ENCODE measurements at places on chromosomes 6 and 20.
A peak's percentile ranks its signal among the peaks of the same experiment; 100 is the strongest.

- DNase-seq = peak; percentile 58
Observed at GRCh38 chr6:81751388-81752083, 945 bp downstream of the TENT5A start.

DNA sequence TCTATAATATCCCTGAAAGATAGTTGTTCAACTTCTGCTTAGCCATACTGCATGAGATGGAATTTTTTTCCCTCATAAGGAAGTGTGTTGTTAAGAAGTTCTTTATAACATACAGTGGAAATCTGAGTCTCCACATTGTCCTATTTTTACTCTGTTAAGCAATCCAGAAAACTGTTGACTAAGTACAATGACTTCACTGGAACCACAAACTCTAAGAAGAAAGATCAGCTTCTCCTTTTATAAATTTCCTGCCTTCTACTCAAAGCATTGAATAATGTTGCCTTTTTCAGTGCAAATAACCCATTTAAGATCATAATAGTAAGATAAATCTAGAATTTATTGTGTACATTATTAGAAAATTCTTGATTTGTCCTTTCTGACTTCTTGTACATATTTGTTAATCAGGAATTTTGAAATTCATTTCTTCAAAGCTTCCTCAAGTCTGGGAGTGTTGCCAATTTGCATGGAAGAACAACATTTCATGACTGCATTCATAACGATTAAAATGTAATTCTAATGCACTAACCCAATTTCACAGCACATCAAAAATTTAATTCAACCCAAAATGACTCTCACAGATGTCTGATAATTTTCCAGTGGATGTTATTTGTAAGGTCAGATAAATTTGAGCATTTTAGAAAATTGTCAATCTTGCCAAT lies 45.6 kb upstream of the ANKEF1 start:
- peak; percentile 28 for DNase-seq

- no peak for DNase-seq
Observed at GRCh38 chr20:50146732-50147662, 6.5 kb downstream of the PEDS1 start.

DNA sequence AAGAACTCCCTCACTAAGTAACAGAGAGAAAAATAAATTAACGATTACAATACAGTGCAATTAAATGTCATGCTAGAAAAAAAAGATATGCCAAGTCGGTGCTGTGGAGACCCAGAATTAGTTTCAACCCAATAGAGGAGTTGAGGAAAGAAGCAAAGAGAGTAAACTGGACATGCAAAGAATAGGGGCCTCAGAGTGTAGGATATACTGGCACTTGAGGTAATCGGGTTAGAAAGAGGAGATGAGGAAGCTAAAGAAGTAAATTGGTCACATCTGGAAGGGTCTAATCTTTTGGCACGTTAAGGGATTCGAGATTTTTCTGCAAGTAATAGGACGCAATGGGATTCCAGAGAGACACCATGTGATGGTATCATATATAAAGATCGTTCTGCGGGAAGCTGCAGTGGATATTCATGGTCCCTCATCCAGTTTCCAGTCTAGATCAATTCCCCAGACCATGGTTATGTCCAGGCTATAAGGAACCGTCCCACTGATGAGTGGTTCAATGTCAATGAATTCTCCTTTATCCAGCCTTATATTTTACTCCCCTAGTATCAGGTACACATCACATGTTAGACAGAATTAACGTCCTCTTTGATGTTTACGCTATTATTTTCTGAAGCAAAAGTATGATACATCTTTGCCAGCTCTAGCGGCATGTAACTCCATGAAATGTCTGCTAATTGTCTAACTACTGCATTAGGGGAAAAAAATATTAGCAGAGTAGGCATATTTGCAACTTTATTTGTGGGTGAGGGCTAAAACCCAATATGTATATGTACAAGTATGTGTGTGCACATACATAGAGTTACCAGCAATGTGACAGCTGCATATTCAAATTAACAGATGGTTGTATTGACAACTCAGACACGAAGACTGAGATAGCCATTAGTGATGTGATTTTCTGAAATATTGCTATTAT lies 1.1 kb upstream of the TBC1D32 start:
- DNase-seq = no peak

- no peak for DNase-seq
Observed at GRCh38 chr6:157611406-157611805, 211.6 kb upstream of the SNX9 start.

- DNase-seq = no peak
Observed at GRCh38 chr6:108940741-108941140, 92.5 kb downstream of the ARMC2 start.

DNA sequence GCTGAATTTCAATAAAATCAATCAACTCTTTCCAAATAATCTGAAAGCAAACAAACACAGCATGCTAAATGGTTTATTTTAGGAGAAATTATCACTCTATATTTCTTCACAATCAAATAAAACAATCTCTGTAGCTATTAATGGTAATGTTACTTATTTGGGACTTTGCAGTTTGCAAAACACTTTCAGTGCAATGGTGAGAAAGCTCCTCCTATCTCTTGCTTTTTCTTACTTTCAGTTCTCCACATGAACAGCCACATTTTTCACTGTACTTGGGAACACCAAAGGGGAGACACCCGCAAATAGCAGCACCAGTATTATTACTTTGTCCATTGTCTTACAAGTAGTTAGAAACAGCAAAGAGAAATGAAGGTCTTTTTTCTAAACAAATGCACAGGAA lies 92.4 kb downstream of the DST start:
- DNase-seq = no peak

DNA sequence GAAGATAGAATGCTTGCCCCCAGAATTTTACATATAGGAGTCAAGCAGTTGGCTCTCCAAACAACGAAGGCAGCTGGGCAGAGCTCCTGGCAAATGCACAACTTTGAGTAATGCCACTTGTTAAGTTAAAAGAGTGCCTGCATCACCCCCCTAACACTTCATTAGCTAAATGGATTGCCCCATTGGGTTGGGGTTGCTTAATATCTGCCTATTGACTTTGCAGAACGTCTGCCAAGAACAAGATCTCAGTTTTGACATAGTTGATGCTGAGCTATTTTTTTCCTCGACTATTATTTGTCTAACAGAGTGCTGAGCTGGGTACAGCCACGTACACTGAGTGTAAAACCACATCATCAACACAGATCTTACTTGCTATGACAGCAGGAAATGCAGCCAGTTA lies 12.1 kb downstream of the ANKRD60 start:
- no peak for DNase-seq

- peak; percentile 38 for DNase-seq
Observed at GRCh38 chr20:25247000-25247517, 826 bp upstream of the PYGB start.

DNA sequence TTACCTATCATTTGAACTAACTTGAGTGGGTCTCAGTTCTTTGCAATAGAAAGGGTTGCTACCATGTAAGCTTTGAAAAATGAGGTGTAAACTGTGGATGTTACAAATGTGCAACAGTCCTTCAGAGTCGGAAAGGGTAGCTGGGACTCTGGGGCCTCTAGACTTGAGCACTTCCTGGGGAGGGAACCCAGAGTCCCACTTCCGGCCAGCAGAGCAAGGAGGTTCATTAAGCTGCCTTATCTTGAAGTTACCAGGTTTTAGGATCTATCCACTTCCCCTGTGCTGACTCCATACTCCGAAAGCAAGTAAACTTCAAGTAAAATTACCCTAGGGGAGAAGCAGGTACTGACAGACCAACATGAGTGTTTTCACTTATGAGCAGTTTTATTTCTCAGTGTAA lies 9.4 kb downstream of the TRIM10 start:
- DNase-seq = no peak

DNA sequence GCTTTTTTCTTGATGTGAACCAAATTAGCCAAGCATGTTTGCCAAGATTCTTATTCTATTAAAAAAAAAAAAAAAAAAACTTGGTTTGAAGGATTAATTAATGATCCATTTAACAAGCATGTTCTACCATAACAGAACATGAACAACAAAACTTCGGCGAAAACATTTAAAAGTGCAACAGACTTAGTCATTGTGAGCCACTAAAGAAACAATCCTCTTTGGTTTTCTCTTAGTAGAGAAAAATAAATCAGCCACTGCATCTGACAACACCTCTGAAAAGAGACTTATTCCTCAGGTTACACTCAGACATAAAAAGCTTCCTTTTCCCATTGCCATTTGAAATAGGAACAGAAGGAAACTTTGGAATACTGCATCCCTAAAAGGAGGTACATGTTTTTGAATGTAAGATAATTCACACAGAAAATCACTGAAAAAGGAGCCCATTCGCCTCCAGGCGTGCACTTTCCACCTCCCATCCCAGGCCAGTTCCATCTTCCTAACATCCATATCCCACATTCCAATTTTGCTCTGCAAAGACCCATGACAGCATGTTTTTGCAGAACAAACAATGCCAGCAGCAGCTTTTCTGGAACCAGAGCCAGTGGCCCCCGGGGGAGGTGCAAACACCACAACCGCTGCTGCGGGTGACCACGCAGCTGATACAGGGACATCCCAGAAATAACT lies 79.5 kb downstream of the ZMYND8 start:
- peak; percentile 71 for DNase-seq

DNA sequence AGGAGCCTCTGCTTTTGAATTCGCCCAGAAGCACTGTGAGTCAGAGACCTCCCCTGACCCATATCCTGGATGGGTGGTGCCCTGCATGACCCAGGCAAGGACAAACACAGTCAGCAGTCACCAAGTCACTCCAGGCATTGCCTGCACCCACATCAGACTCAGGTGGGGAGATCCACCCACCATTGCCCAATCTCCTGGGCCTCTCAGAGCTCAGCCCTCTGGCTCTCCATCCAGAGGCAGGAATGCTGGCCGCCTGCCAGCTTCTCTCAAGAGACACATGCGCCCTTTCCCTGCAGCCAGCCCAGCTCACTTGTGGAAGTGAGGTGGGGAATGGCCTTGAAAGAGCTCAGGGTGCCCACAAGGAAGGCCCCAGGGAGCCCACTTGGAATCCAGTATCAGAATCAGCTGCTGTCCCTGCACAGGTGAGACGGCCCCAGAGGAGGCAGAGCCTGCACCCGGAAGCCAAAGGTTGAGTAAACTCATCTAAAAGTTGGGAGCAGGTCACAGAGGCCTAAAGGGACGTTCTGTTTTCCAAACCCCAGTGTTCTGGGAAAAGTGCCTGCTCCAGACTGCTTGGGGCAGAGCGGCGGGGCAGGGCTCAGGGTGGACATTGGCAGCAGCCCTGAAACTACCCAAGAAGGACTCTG lies 129.8 kb downstream of the PREX1 start:
- no peak for DNase-seq

DNA sequence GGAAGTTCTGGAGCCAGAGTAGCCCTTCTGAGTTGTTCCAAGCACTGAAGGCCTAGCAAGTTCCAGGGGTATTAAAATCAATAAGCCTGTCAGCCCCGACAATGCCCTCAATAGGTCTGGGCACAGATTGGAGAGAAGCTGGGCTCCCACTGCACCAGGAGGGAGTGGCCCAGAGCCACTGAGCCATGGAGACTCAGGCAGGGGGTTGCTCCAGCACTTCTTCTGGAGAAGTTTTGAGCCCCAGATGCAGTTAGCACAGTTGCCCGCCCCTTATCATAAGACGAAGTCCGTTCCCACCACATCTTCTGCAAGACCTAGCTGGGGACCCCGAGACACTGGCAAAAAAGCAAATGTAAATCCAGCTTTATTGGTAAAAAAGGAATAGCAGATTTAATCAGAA lies 13.0 kb downstream of the DEFB132 start:
- no peak for DNase-seq

DNA sequence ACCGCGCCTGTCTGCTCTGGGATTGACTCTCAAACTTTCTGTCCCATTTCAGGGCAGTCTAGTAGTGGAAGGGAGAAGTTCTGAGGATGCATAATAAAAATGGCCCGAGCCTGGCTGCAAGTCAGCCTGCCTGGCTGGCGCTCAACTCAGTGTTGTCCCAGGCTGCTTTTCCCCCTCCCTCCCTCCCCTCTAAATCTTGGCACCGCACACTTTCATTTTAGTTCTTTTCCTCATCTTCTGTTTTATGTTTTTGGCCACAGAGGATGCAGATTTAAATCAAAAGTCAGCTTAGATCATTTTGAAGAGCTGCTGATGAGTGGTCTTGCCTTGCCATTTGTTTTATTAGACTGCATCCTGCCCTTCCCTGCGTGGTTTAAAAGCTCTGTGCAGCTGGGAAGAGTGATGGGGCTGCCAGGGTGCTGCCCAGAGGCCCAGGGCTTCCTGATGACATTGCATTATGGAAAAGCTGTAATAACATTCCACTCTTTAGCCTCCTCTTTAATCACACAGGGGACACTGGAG lies 6.5 kb upstream of the UQCC2 start:
- DNase-seq = peak; percentile 77

- no peak for DNase-seq
Observed at GRCh38 chr6:470901-471448, 79.4 kb downstream of the IRF4 start.

GRCh38 chr20:54103067-54103761 lies 32.8 kb upstream of the BCAS1 start:
- DNase-seq = no peak

- no peak for DNase-seq
Observed at GRCh38 chr6:55827818-55828522, 47.4 kb downstream of the BMP5 start.

GRCh38 chr20:24147961-24148360 lies 159.4 kb upstream of the GGTLC1 start:
- DNase-seq = no peak

DNA sequence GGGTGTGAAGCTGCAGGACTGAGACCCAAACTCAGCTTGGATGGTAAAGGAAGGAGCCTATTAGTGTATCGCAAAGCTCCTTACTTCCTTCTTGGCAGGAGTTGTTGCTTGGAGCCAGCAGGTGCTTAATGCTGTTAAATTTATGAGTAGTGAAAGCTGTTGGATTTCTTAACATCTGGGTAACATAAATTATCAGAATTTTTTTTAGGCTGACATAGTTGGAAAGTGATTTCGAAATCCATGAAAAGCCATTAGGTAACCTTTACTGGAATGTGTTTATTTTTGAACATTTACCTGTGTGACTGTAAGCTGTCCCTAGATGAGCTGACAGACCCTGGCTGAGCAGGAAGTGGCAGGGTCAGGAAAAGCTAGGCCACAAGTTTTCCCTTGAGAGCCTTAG lies 470.4 kb upstream of the SLC35B3 start:
- no peak for DNase-seq

GRCh38 chr6:153172815-153173214 lies 41.7 kb upstream of the RGS17 start:
- DNase-seq = no peak

DNA sequence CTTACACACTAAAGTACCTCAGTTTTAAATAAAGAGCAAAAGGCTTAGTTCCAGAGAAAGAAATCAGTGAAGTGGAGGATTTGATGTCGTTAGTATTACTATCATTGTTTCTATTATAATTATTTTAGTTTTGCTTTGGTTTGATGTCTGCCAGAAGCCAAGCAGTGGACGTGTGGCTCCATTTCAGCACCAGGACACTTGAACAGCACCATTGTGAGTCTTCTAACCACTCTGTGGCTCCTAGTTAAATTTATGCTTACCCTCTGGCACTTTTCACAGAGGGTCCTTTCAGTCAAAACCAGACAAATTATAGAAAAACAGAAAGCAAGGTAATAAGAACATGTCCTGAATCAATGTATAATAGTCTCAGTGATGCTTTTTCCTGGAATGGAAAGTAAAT lies 3.4 kb downstream of the COL9A1 start:
- no peak for DNase-seq

GRCh38 chr20:64055893-64056638 lies 6.6 kb upstream of the SOX18 start:
- DNase-seq = no peak

Data from hindlimb muscle (tissue), 1 donor.